ENCODE measurements at places on chromosomes 3 and 15.

DNA sequence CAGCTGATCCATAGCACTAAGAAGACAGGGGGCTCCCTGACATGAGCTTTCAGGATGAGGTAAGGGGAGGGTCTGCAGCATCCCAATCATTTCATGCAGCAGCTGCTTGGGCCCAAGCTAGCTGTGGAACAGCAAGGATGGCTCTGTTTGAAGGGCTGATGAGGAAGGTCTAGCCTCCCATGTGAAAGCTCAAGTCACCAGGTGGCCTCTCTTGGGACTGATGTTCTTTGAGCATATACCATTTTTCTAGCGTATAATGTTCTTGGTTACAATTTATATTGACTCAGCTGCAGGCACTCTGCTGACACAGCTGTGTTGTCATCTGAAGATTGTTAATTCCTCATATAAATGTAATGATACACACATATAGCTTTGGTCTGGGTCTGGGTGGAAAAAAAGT is 87.0 kb downstream of the CD200R1L start:
- DNase-seq = no peak

DNA sequence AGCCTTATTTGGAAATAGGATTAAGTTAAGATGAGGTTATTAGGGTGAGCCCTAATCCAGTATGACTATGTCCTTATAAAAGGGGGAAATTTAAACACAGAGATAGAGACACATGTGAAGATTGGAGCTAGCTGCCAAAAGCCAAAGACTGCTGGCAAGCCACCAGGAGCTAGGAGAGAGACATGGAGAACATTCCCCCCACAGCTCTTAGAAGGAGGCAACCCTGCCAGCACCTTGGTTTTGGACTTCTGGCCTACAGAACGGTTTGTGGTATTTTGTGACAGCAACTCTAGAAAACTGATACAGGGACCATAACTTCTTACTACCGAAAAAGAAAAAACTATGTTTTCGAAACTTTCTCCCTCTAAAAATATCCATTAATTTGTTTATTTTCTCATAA is 245.3 kb upstream of the RARB start:
- no peak for DNase-seq

DNA sequence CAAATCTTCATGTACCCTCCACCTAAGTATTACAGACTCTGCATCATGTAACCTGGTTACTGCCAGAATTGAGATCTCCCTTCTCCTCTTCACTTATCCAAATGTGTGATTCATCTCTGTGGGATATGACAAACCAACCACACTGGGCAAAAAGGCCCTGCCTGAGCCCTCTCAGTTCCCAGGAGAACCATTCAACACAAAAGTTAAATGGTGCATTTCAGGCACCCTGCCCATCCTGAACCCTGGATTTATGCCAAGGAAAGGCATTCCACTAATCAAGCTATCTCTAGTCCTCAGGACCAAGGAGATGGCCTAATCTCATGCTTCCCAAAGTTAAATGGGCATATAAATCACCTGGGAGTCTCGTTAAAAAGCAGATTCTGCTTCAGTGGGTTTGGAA is 108.5 kb downstream of the TNIK start:
- peak; percentile 44 for DNase-seq

DNA sequence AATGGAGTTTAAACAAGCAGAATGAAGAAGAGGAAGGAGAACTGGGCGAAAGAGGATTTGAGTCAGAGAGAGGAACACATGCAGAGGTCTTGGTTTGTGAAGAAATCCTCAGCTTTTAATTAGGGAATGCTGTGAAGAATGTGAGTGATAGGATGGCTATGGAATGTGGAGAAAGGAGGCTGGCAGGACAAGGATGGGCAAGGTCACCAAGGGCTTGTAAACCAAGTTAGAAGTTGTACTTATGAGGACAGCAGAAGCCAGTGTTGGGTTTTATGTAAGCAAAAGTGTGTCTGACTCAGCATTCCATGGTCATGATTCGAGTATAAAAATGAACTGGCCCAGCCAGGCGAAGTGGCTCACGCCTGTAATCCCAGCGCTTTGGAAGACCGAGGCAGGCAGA is 60.0 kb upstream of the IL12A start:
- DNase-seq = peak; percentile 45

GRCh38 chr15:66740802-66741201 is 38.8 kb downstream of the SMAD6 start:
- no peak for DNase-seq

- peak; percentile 8 for DNase-seq
Observed at GRCh38 chr3:129383292-129383860, 45.1 kb downstream of the EFCAB12 start.

- no peak for DNase-seq
Observed at GRCh38 chr3:20552605-20553275, 366.7 kb upstream of the SGO1 start.

DNA sequence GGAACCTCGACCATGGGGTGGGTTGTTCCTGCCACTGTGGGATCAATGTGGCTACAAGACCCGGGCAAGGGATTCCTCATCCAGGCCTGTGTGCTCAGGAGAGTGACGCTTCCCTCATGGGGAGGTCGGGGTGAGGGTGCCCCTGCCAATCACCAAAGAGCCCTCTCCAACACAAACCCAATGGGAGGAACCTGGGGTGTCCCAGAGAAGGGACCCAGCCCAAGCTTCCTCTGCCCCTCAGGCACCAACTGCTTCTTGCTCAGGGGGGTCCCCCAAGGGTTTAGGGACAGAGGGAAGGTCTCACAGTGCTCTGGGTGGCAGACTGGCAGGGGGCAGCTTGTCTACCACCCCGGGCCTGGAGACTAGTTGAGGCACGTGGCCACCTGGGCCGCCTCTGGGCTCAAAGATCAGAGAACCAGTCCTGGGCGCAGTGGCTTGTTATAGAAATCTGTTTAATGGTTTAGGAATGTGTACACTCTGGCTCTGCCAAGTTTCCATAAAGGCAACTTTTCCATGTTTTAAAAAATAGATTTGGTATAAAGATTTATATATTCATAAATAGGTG is 26.6 kb downstream of the GP9 start:
- DNase-seq = no peak

DNA sequence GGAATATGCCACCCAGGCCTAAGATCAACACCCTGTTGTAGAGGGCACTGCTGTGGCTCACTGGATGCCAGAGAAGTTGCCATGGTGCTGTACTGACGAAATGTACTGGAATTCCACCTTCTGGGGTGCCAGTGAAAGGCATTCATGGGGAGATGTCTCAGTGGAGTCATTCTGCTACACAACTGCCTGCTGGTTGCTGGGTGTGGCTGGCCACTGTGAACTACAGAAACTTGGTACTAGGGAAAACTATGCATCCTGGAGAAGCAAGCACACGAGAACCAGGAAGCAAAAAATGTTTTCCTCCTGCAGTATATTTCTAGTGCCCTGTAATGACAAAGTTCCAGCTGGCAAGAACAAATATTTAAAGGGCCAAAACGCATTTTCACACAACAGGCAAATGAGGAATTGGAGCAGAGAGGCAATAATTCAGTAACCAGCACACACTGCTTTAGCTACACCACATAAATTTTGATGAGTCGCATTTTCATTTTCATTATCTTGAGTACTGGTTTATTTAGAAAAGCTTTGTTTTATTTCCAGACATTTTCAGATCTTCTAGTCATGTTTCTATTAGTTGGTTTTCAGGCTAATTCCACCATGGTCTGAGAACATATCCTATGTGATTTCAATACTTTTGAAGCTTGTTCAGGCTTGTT is 18.3 kb upstream of the RFX7 start:
- DNase-seq = no peak

DNA sequence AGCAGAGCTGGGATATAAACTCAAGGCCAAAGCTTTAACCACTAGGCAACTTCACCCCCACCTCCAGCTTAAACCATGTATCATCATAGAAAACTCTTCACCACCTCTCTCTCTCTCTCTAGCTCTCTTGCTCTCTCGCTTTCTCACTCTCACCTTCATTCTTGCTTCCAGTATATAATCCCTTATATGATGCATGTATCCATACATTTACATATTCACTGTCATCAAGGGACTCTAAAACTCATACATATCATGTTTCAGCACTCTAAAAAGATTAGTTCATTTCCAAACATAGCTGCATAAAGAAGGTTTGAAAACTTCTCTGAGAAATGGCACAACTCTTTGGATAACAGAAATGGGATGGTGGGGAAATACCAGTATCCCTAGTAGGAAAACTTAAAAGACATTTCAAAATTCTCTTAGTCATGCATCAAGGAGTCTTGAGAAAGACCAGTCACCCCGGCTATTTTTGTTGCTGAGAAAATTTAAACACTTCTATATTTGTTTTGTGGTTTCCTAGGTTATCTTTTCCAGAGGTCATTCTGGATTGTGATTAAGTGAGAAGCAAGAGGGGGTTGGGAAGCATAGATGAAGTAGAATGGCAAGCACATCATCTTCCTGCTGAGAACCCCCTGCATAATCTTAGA is 447.8 kb upstream of the THBS1 start:
- no peak for DNase-seq

- DNase-seq = no peak
Observed at GRCh38 chr3:128950223-128950938, 43.5 kb downstream of the CFAP92 start.

GRCh38 chr3:111362381-111363009 is 179.5 kb upstream of the CD96 start:
- DNase-seq = no peak

- no peak for DNase-seq
Observed at GRCh38 chr15:66941791-66942190, 123.6 kb upstream of the SMAD3 start.

DNA sequence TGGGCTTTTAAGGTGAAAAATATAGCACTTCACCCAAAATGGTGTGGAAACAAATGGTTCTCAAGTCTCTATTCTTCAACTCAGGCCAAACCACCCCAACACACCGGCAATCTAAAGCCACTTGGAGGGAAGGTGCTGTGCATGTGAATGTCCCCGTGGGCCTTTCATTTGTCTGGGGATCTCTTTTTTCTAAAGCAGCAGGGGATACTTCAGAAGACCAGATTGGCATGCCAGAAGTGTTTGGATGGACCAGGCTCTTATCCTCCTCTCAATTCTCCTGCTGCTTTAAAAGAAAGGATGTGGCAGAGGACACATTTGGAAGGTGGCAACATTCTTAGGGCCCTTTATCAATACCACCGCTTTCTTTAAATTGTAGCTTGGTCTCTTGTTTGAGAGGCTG is 193.1 kb downstream of the MEIS2 start:
- no peak for DNase-seq

- DNase-seq = no peak
Observed at GRCh38 chr3:15831927-15832326, 34.1 kb upstream of the ANKRD28 start.

DNA sequence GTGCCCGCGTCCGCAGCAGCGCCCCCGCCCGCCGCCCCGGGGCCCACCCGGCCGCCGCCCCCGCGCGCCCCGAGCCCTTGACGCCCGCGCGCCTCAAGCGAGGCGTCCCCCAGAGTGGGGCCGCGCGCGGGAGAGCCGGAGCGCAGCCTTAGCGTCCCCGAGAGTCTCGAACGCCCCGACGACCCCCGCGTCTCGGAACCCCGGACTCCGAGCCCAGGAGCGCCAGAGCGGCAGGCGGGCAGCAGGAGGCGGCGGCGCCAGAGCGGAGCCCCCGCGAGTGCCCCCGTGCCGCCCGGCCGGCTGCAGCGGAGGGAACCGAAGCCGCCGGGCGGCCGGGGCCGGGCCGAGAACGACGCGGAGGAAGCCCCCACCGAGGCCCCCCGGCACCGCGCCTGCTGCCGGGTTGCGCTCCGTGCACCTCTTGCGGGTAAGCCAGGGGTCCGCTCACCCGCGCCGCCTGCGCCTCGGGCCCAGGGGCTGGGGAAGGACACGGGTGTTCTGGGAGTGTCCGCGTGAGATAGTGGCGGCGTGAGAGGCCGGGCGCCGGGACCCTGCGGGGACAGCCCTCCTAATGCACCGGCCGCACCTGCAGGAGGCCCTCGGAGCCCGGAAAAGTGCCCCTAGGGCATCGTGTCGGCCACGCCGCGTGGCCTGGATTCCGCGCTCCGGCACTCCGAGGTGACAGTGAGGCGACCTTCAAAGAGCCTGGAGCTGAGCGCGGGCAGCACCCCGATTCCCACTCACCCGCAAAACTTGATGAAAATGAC is 52.0 kb upstream of the ULK4 start:
- no peak for DNase-seq

GRCh38 chr3:71078723-71079525 is 504.6 kb downstream of the FOXP1 start:
- no peak for DNase-seq

DNA sequence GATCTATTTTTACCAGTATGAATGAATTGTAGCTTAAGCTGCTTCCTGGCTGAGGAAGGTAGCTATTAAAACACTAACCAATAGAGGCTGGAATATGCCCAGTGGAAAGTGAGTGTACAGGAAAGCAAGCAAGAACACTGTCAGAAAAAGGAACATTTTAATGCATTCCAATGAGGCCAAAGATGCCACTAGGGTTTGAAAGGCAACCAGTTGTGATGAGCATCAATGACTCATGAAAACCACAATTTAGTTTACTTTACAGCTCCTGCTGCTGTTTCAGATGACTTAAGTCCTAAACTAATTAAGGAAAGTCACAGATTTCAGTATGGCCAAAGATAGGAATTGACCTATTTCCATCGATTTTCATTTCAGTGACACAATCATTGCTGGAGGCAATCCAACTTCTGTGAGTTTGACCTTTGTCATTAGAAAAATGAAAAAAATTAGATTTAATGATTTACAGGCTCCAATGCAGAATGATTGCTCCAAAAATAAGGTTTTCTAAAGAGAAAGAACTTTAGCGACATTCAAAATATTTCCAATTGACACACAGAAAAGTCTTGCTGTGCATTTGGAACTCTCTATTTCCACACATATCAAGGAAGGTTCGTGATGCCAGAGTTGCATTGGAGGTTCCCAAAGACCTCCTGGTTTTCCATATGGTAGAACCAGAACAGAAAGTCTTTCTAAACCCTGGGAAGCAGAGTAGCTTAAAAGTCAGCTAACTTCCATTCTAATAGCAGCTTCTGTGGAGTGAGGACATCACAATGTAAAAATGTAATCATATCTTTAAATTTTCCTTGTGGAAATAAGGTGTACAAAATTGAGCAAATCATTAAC is 103.0 kb downstream of the SUCNR1 start:
- DNase-seq = peak; percentile 69

DNA sequence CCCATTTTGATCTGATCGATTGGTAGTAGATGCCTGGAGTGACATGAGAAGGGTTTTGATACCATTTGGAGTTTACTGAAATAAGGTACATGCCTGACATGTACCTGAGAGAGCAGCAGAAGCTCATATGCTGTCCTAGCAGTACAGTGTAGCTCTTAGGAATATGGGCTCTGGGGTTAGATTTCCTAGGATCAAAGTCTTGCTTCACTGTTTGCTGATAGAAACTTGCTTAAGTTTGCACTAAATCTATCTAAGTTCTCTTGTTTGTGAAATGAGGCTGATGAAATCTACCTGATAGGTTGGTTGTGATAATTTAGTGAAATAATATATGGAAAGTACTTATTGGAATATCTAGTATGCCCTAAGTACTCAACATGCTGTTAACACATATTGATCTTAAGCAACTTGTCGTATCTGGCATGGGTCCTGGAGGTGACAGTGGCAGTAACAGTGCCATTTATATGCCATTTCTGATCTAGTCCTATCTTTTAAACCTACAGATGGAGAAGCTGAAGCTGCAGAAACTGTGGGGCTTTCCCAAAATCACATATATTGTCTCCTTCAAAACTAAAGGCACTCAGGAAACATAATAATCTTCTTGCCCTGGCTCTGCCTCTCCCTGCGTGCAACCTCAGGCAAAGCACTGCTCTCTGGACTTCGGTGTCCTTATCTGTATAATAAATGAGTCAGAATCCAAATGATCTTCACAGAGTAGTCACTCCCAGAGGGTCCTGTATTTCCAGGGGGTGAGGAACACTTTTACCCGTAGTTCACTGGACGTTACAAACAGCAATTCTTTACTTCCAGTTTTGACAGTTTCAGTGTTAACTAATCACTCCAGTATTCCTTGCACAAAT is 223.6 kb upstream of the SETMAR start:
- no peak for DNase-seq

- no peak for DNase-seq
Observed at GRCh38 chr3:38238416-38239008, 27.1 kb upstream of the SLC22A13 start.
